CD4-positive, alpha-beta T cell (primary cell): ENCODE measurements at places on chromosomes 5 and 9.
A peak's percentile ranks its signal among the peaks of the same experiment; 100 is the strongest.

- DNase-seq, result no peak
Observed at GRCh38 chr9:87824216-87824875, 58.3 kb upstream of the SPATA31E1 start.

DNA sequence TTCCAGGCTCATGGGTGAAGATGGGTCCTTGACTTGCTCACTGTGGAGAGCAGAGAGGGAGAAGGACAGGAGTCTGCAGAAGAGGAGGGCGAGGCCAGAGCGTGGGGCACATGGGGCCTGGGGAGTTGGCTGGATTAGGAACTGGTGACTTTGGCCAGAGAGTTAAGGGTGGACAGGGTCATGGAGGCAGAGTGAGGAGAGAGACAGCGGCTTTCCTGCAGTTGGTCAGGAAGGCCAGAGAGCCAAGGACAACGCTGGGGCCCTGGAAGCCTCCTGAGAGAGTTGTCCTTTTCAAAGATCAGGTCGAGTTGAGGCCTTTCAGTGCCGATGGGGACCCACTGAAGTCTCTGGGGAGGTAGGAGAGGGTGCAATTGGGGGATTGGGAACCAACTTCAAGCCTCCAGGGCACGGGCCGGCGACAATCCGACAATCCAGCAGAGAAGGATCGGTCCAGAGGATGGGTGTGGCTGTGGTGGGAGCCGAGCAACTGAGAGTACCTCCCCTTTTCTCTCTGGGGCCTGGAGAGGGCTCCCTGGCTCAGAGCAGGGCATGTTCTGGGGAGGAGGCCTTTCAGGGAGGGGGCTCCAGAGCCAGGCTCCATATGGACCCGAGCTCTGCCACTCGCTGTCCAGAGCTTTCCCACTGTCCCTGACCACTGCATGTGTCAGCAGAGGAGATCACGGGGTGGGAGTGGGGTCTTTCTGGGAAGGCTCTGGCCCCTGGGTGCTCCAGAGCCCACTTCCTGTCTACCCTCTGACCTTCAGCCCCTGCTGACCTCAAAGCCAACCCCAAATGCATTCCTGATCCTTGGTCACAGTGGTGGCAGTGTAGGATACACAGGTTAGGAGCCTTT is 7.5 kb upstream of the PHYHD1 start:
- no peak for DNase-seq

DNA sequence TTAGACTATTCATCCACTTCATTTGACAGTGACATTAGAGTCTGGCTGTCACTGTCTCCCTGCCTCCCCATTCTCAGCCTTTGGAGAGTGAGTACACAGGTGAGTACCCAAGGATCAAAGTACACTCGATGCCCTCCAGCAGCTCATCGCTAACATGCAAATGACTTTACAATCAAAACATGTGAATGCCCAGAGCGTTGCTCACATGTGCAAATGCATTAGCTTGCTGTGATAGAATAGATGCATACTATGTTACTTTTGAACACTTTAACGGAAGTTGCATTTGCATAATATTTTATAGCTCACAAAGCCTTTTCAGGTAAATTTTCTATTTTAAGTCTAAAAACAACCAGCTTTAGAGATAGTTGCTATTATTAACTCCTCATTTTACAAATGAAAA is 107.6 kb downstream of the SYK start:
- no peak for DNase-seq

DNA sequence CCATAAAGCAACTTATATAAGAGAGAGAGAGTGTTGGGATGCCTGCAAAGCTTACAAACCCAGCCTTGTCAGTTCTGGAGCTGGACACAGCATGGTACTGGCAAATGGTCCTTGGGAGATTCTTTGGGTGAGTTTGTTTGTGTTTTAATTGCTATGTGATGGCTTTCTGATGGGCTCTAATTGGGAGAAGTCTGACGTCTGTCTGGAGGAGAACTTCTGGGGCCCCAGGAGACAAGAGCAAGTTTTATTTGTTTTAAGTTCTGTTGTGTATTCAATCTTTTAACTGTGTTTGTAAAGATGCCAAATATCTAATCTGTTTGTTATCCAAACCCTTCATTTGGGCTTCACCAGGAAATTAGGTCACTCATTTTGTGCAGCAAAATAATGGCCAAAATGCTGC is 50.3 kb upstream of the AFAP1L1 start:
- DNase-seq, result no peak

- DNase-seq, result no peak
Observed at GRCh38 chr5:68646144-68646543, 430.6 kb downstream of the PIK3R1 start.

DNA sequence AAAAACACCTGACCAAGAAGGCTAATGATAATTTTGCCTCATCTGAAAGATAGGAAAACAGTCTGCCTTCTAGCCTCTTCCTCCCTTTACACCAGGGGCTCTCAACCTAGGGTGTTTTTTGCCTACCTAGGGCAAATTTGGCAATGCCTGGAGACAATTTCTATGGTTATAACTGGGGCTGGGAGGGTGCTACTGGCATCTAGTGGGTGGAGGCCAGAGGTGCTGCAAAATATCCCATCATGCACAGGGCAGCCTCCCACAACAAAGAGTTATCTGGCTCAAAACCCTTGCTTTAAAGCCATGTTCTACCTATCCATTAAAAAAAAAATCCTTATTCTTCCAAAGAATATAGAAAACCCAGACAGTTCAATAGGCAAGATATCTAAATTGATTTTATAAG is 45.0 kb upstream of the NR3C1 start:
- peak; percentile 27 for DNase-seq

DNA sequence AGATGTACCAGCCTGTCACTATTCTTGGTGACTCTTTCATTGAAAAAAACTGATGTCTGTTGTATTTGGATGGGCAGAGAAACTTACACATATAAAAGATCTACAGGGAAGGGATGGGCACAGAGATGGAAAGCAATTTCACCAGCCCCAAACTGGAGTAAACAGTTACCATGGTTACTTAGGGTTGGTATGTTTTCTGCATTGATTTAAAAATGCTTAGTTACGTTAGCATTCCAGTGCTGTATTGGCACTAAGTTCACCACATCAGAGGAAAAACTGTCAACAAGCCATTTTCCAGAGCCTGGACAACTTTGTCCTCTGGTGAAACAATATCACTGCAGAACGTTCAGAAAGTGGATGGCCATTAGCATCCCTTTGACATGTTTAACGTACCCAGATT is 28.0 kb downstream of the MARCHF3 start:
- no peak for DNase-seq

DNA sequence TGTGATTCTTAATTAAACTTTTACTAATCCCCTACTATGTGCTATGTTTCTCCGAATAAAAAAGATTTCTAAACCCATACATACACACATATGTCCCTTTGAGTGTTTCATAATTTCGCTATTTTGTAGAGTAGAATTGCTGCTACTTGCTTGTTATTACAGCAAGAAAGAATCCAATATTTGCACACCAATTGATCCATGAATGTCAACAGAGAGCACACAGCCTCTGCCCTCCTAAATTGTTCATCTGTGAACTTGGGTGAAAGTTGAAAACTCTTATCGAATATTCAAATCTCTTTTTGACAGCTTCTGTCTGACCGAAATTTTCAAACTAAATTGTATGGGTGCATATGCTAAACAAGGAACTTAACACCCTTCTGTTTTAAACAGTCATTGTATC is 83.4 kb upstream of the RASEF start:
- no peak for DNase-seq

GRCh38 chr9:26773056-26773455 is 119.5 kb downstream of the CAAP1 start:
- no peak for DNase-seq

- DNase-seq, result no peak
Observed at GRCh38 chr5:19175776-19176570, 812.0 kb downstream of the CDH18 start.

DNA sequence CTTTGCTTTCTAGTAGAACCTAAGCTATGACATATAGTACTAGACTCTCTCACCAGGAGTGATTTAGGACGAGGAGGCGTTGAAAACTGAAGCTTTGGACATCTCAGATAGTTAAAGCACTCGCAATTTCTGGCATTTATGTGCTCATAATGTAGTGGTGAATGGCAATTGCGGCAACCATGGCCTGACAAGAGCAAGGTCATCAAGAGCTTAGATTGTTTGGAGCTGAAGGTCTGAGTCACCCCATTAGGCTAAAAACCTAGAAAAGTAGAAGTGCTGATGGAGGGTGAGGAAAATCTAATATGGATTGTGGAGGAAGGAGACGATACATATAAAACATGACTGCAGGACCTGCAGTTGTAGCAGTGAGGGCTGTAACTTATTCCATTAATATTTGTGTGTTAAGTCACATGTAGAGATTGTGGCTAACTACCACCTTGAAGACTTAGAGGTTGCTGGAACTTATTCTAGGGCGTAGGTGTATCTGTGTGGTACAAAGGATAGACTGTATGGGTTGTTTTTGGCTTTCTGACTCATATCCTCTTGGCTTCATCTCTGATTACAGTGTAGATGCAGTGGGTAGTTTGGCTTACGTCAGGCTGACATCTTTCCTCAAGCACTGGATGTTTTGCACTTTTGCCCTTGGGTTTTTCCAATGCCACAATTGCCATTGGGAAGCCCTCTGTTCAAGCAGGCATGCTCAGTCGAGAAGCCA is 138.9 kb upstream of the CDKN2B start:
- no peak for DNase-seq

GRCh38 chr5:148912714-148913398 is 86.4 kb downstream of the ADRB2 start:
- DNase-seq, result no peak

GRCh38 chr9:116704470-116704869 is 17.4 kb downstream of the TRIM32 start:
- DNase-seq, result no peak

DNA sequence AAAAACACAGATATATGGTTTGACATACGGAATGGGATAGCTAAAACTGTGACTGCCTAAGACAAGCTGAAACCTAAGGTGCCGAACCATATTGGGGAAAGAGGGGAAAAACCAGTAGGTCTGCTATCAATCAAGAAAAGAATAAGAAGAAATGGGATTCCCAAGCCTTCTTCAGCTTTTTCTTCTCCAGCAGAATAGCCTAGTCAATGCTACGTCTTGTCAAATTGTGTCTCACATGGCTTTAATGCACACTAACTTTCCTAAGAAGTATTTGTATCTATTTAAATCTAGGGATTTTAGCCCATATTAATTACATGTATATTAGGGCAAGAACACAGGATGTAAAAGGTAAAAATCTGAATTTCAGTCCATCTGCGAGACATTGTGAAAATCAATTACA is 797 bp upstream of the FBXO38 start:
- no peak for DNase-seq

GRCh38 chr5:140141241-140141640 is 15.5 kb downstream of the IGIP start:
- no peak for DNase-seq

GRCh38 chr9:36974731-36975130 is 59.3 kb downstream of the PAX5 start:
- DNase-seq, result no peak

DNA sequence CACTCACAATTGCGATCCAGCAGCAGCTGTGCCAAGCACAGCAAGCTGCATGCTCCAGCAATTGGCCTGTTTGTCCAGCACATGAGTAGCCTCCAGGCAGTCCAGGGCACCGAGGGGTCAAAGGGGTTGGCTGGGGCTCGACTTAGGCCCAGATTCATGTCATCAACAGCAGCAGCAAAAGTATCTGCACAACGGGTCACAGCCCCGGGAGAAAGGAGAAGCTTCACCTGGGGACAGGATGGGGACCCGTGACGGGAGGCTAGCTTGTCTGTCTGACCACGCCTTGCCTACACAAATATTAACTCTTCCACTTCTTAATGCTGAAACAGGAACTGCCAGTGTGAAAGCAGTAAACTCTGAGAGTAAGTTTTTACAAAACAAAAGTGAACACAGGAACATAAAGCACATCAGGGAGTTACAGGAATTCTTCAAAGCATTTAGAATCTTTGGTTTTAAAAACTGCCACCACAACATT is 191.2 kb downstream of the PIK3R1 start:
- peak; percentile 36 for DNase-seq

DNA sequence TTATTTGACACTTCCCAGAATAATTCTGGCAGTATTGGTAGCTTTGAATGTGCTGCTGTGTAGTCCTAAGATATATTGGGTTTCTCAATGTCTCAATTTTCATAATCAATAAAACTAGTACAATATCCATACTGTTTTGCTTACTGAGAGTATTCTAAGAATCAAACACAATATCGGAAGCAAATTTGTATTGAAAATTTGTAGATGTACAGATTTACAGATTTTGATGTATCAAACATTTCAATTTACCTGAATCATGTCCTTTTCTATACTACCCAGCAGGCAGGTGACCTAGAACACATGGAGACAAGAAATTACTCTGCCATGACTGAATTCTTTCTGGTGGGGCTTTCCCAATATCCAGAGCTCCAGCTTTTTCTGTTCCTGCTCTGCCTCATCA is at the start of gene OR13D1:
OR13D1 (plus strand) TSS at position 301 of the 400 bp plus-strand sequence; CDS start at position 301, 0 bp downstream.
- DNase-seq, result no peak
